Caki2 (cell line): ENCODE measurements at places on chromosomes 6 and 20.
A peak's percentile ranks its signal among the peaks of the same experiment; 100 is the strongest.

GRCh38 chr6:138523347-138524210 lies 24.3 kb upstream of the NHSL1 start:
- DNase-seq, result no peak

DNA sequence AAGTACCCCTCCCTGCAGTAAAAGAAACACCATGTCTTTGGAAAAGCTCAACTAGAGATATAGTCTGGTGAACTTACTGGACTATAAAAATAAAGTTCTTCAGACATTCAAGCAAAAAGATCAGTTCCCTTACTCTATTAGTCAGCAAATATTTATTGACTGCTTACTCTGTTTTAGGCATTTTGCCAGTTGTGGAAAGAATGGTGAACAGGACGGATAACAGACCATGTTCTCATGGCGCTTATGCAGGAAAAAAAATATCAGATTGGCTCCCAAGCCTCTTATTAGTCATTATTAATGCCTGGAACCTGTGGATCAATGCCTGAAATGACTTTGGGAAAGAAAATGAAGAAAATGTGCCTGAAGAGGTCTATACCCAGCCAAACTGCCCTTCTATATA lies 282.2 kb upstream of the EPHA7 start:
- DNase-seq, result no peak

GRCh38 chr20:56348305-56348693 lies 10.5 kb upstream of the FAM210B start:
- no peak for DNase-seq

- no peak for DNase-seq
These were observed 269.5 kb upstream of the CITED2 start for GRCh38 chr6:139643986-139644385.

GRCh38 chr6:88584581-88585275 lies 378.7 kb downstream of the RNGTT start:
- DNase-seq, result no peak

- no peak for DNase-seq
These were observed 34.9 kb upstream of the MTHFD1L start for GRCh38 chr6:150830439-150831165.

- DNase-seq, result peak; percentile 46
These were observed 775 bp downstream of the MTFR2 start for GRCh38 chr6:136249336-136249735.

DNA sequence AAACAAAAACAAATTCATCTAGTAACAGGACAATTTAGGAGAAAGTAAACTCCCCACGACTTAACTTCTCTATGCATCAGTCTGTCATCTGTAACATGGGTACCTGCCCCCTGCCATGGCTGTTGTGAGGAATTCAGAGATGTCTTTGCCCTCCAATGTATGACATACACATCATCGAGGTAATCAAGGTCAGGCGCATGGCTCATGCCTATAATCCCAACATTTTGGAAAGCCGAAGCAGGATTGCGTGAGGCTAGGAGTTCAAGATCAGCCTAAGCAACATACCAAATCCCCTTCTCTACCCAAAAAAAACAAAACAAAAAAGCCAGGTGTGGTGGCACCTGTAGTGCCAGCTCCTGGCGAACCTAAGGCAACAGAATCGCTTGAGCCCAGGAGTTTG lies 9.0 kb downstream of the EEF1A1 start:
- no peak for DNase-seq

- DNase-seq, result no peak
These were observed 7.3 kb downstream of the EDN1 start for GRCh38 chr6:12297363-12298016.

- DNase-seq, result no peak
These were observed 301.2 kb downstream of the TBC1D32 start for GRCh38 chr6:121033091-121033490.

DNA sequence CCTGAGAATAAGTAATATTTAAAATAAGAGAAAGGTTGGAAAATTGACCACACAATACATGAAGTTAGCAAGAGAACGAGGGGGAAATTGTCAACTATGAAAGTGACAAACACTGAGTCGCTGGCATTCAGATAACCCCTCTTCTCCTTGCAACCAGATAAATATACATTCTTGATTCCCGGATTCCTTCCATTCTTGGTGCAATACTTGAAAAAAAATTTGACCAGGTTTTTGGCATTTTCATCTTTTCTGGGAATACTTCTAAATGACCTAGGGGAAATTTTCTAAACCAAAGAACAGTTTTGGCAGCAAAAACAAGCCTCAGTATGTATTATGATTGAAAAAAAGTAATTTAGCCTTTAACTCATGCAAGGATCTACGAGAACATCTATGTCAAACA lies 164.0 kb downstream of the PDE7B start:
- DNase-seq, result no peak

DNA sequence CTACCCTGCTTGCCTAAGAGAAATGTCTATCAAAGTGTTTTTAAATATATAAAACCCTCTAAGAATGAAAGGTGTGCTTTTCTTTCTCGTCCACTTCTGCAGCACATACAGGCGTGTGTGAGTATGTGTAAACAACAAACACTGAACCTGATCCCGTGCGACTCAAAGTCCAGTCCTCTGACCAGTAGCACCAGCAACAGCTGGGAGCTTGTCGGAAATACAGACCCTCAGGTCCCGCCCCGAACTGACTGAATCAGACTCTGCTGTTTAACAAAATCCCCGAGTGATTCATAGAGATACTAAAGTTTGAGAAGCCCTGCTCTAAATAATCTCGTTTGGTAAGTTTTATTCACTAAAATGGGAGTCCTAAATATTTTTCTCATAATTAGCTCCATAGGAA lies 208.0 kb upstream of the KCNQ5 start:
- DNase-seq, result no peak

DNA sequence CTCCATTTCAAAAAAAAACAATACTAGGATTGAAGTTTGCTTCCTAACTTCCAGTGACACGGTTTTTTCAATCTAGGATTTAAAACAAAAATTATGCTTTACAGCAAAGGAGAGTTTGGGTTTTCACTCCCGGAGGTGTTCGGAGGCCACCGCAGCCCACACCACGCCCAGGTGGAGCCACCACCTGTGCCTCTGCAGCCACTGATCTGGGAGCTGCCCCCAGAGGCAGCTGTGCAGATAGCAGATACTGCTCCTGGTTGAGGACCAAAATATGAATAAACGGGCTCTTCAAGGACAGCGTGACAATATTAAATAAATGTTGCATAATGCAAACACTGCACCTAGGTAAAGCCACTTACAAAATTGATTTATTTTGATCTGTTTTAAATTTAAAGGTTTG lies 30.2 kb downstream of the DLL1 start:
- DNase-seq, result no peak

DNA sequence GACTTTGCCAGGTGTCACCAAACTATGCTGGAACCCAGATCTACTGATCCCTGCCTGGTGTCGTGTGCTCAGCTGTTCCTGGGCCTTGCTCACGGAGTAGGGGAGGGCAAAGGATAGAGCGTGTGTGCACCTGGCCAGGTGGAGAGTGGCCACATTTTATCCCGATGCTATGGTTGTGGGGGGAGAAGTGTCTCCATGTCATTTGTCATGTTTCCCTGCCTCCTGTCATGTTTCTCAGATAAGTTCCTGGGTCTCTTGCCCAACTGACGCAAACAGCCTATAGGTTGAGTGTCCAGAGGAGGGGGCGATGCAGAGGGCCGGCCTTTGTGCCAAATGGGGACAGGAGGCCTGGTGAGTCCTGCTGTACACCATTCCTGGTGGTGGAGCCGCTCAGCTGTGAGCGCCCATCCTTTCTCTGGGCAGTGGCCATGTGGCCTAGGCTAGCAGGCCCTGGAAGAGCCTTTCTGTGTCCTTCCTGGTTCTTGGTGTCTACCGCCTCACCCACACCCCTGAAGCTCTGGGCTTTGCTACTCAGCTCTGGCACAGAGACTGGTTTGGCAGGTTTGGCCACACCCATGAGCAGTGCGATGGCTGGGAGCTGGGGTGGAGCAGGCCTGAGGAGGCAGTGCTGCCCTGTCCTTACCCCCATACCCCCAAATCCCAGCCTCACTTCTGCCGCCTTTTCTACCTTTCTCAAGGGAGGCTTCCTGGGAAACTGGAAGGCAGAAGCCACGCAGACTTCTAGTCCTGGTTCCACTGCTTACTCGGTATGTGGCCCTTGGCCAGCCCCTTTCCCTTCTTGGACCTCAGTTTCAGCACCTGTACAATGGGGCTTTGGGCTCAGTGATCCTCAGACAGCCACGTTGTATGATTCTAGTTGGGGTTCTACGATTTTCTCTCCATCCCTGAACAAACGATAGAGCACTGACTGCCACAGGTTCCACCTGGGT lies 32.3 kb upstream of the EPB41L1 start:
- no peak for DNase-seq

DNA sequence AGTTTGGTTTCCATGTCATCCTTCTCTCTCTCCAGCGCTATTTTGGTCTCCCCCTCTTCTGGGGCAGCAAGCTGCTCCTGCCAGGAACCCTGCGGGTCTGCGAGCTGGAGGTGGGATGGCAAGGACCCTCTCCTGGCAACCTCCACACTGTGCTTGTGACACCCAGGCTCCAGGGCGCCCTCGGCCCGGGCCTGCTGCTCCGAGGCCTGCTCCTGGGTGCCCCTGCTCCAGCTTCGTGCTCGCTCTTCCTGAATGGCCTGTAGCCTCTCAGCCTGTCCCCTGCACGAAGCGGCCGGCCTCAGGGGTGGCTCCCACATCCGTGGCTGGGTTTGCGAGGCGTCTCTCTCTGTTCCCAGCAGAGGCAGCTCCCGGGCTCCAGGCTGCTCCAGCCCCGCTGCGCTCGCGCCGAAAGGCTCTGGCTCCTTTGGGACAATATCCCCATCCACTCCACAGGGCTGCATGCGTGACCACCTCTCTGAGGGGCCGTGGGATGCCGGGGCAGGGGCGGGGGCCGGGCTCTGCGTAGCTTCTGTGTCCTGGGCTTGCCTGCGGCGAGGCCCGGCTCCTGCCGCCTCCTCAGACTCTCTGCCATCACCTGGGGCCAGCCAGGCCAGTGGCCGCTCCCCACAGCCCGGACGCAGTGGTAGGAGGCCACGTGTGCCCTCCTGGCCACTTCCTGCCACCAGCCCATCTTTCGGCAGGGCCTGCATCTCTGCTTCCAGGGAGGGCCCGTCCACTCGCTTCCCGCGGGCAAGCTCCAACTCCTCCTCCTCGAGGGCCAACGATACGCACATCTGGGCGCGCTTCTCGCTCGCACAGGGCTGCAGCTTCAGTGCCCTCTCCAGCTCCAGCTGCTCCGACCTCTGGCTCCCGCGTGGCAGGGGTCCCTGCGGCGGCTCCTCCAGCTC lies 68.9 kb downstream of the GINS1 start:
- no peak for DNase-seq

- DNase-seq, result no peak
These were observed 6.4 kb downstream of the FBXL4 start for GRCh38 chr6:98941319-98941718.

- no peak for DNase-seq
These were observed 189.6 kb downstream of the MYLK4 start for GRCh38 chr6:2560917-2561698.

- no peak for DNase-seq
These were observed 188.9 kb downstream of the PLCB1 start for GRCh38 chr20:8321001-8321400.

DNA sequence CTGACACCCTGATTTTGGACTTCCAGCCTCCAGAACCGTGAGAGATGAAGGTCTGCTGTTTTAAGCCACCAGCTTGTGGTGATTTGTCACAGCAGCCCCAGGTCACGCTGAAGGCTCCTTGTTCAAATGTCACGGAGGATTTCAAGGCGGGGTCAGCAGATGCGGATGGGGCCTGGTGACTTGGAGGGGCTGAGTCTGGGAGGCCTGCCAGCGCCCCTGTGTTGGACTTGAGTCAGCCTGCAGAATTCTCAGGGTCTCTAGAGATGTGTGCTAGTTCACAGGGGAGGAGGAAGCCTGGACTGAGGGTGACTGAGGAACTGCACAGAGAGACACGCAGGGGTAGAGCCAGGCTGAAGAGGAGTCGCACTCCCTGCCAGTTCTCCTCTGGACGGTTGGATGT lies 19.5 kb upstream of the TAF4 start:
- DNase-seq, result no peak

DNA sequence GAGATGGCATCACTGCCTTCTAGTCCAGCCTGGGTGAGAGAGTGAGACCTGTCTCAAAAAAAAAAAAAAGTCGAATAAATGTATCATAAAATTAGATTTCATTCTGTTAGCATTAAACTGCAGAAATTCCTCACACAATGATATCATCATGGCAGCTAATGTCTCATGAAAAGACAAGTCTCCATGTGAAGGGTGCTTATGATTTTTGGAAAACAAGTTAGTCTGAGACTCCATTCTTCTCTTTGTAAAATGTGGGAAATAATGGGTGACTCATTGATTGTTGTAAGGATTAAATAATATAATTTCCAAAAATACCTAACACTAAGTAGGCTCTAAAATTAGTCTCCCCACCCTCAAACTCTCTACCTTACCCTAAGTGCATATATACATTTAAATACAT lies 49.6 kb upstream of the CDYL start:
- no peak for DNase-seq

DNA sequence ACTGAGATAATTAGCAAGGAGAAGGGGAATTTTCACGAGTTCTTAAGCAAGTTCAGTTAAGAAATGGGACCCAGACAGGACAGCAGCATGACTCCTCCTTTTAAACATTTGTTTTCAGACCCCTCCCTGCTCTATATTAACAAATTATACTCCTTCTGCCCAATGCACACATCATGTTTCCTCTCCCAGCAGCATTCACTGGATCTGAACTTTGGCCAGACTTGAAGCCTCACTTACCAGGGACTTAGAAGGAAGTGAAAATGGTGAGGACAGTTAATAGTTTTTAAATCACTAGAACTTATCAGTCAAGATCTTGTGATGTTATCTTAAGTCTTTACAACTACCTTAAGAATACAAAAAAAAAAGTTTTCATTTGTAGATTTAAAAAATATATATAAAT lies 1174.7 kb upstream of the MAP3K7 start:
- DNase-seq, result peak; percentile 2

- peak; percentile 37 for DNase-seq
These were observed at the start of gene GMEB2 for GRCh38 chr20:63626424-63627128. Gene GMEB2 (minus strand): TSS chr20:63627101. CDS start chr20:63619397, 7,704 bp downstream.

- no peak for DNase-seq
These were observed 22.1 kb upstream of the RALGAPA2 start for GRCh38 chr20:20734475-20734948.

DNA sequence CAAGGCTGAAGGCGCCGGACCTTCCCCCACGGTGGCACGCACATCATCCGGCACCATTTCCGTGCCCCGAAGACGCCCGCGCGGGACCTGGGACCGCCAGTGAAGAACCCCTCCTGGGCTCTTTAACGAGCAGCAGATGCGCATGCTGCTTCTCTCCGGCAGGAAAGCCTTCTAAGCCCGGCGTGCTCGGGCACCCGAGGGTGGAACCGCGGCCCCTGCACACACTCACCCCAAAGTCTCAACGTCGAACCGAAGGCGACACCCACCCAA lies 240 bp downstream of the FOXQ1 start:
- no peak for DNase-seq
